ENCODE measurements at places on chromosomes 1 and 21. TPM values are rescaled to one million over a fixed set of nuclear protein-coding genes. Genes with fewer than 3 reads are reported as not detected.

DNA sequence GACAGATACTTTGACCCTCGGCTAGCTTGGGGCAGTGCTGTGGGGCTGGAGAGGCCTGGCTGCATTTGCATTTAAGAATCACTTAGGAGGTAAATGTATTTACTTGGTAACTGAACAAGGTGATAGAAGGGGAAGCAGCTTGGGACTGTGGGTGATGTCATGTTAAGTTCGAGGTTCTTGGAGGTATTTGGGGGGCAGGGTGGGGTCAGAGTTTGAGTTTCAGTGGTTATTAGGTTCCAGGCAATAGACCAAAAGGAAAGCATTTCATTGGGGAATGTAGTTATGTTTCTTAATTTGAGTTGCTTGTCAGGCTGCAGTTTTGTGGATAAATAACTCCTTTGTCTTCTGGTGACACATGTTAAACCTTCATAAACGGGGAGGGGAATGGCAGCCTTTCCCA is 2.4 kb upstream of the FAM78B start:
- peaks cover 58% of the 10 kb centered on the region for H3K27me3 ChIP-seq
- peaks cover 9% of the 10 kb centered on the region for H3K4me1 ChIP-seq
- no peak for DNase-seq

- DNase-seq = no peak
- H3K4me3 ChIP-seq = no peak overlapping the region
- no peaks in the 10 kb centered on the region for H3K27me3 ChIP-seq
Observed at GRCh38 chr21:43317959-43318358, 109.0 kb downstream of the SIK1 start.

Gene ELF3
- 237 TPM for total RNA-seq

DNA sequence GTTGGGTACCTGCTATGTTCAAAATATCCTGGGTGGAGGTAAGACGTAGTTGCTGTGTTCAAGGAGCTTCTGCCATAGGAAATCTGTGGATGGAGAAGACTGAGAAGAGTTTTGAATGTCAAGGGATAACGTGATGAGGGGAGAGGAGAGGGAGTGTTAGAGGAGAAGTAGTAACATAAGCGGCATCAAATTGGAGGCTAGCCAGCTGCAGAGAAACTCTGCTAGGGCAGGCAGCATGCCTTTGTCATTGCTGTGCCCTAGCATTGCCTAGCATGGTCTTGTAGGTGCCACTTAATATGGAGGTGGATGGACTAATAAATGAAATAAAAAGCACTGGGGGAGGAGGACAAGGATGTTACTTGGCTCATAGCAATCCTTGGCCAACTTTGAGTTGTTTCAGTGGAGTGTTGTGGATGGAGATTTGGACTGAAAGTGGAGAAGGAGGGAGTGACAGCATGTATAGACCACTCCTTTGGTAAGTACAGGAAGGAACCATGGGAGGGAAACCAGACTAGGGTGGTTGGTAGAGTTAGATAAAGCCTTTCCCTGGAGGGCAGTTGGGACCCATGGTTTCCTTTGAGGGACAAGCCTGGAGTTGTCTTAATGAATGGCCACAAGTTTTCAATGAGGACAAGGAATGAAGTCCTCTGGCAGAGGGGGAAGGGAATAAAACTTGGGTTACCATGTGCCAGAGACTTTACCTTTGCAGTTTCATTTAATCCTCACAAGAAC is 6.3 kb downstream of the VANGL1 start:
- peaks cover 30% of the 10 kb centered on the region for H3K4me1 ChIP-seq
- no peak for DNase-seq
- no peak overlapping the region for H3K4me3 ChIP-seq
- H3K27ac ChIP-seq = no peak overlapping the region
- peaks cover 8% of the 10 kb centered on the region for H3K36me3 ChIP-seq
- no peaks in the 10 kb centered on the region for H3K27me3 ChIP-seq

Gene RAD54L
- 22.9 TPM for total RNA-seq

All from type B pancreatic cell (in vitro differentiated cells).